ENCODE measurements at places on chromosomes 3 and 15.

DNA sequence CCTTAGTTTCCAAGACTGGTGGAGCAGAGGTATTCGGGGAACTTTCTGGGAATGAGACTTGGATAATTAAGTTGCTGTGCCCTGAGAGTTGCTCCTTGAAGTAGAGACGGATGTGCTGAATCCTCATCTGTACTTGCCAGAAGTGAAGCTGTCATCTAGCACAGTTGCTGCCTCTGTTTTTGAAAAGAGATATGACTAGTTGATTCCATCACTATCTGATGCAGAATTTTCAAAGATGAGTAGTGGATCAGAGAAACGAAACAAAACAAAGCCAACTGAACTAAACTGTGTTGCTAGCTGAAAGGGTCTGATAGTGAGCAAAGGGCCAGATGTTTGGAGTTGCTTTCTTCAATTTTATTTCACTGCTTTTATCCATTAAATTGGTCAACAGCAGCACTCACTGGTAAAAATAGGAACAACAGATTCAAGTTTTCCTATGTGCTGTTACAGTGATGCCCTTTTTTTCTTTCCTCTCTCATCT is 52.7 kb downstream of the MITF start:
- no peak for DNase-seq

GRCh38 chr3:73575953-73576352 is 48.8 kb downstream of the PDZRN3 start:
- DNase-seq: no peak

GRCh38 chr3:195746346-195746745 is 25.6 kb downstream of the MUC20 start:
- no peak for DNase-seq

DNA sequence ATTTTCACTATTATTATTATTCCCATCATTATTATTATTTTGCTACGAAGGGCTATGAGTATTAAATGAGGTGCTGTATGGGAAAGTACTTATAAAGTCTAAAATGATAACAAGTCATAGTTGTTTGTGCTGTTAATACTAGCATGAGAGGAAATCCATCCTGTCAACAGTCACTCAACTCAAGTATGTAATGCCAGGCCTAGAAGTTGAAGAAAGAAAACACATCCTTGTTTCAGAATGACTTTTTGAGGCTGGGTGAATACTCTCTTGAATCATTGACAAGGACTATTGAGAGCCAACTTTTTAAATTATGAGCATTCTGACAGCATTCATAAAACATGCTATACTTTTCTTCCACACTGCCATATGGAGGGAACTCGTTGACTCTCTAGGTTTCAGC is 60.9 kb upstream of the ATP13A5 start:
- no peak for DNase-seq

DNA sequence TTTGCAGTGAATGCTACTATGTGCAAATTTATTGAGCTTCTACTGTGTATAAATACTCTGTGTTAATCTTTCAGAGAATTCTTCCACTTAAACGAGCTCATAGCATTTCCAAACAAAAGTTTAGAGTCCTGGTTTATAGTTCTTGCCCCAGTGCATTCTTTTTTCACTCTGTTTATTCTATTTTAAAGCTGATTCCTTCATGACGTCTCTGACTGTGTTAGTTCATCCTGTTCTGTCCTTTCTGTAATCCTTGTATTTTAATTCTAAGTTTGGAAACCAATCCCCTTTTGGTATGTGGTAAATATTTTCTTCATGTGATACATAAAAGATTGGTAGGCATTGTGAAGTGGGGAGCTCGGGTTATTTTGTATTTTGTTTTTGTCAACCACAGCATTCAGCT is 18.7 kb downstream of the P2RY14 start:
- DNase-seq: no peak

GRCh38 chr15:41001524-41002214 is 48.4 kb downstream of the CHAC1 start:
- no peak for DNase-seq

GRCh38 chr3:21259896-21260295 is 491.1 kb downstream of the ZNF385D start:
- no peak for DNase-seq

DNA sequence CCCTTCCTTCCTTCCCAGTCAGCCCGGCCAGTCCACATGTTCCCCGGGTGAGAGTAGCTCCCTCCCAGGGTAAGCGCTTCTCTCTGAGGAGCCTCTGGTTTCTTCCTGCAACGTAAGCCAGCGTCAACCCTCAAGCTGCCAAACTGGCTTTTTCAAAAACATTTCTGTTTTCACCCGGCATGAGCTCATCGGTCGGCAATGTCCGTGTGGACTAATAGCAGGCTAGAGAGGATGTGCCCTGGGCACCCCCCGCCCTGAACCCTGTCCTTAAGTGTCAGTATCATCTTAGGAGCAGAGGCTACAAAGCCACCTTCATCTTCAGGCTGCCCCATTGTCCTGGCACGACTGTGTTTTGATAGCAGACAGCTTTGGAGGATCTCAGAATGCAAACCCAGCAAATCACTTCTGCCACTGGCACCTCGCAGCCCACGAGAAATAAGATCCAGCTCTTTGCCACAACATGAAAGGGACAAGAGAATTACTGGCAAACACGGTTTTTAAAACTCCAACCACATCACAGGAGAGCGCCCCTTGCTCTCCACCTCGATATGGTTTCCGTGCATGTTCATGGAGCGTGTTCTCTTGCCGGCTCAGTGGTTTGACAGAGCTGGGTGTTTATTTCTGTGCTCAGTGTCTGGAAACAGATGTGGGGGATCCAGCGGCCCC is 9.9 kb downstream of the ALDH1A3 start:
- DNase-seq: no peak

- DNase-seq: no peak
Observed at GRCh38 chr3:12934431-12934830, 93.1 kb upstream of the RPL32 start.

GRCh38 chr15:92385096-92385495 is 8.6 kb upstream of the ST8SIA2 start:
- no peak for DNase-seq

DNA sequence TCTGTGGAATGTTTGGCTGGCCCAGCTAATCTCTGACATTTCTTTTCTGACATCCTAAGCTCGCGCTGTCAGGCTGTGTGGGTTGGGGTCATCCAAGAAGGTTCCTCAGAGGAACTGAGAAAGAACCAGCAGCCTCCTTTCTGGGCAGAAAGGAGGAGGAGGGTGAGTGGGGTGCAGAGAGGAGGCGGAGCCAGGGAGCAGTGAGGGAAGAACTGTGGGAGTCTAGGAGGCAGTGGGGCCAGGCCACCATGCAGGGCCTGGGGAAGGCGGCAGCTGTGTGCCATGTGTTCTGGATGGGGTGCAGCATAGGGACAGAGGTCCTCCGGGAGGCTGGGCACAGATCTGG is 5.3 kb downstream of the SEMA7A start:
- DNase-seq: no peak

- DNase-seq: no peak
Observed at GRCh38 chr15:56251315-56252095, 7.8 kb upstream of the RFX7 start.

DNA sequence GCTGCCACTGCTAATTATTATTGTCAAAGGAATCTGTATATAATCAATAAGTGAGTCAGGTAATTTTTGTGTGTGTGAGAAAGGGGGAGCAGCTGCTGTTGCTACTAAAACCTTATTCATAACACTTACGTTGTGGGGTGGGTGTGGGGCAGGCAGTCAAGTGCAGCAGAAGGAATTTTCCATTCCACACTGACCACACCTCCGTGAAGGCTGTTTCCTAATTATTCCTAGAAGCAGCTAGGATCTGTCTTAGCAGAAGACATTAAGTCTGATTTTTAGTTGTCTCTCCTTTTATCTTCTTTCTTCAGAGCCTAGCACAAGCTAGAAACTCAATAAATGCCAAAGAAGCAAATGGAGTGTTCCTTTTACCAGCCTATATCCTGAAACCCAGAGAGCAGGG is 4.0 kb upstream of the U2SURP start:
- DNase-seq: no peak

- no peak for DNase-seq
Observed at GRCh38 chr15:82877825-82878224, 68.4 kb downstream of the WHAMM start.

DNA sequence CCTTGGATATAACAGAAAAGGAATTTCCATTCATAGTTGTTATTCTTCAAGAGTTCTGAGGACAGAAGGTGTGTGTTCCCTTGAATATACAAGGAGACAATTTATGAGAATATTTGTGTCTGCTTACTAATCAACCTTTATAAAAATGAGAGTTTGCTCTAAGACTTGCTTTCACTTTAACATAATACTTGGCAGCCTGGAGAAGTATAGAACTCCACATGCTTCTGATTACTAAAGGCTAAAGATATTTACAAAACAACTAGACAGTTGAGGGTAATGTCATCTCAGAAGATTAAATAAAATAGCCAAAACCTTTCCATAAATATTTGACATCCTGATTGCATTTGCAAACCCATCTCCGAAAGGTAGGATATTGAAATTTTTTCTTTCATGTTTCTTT is 727.1 kb upstream of the NAALADL2 start:
- DNase-seq: no peak

DNA sequence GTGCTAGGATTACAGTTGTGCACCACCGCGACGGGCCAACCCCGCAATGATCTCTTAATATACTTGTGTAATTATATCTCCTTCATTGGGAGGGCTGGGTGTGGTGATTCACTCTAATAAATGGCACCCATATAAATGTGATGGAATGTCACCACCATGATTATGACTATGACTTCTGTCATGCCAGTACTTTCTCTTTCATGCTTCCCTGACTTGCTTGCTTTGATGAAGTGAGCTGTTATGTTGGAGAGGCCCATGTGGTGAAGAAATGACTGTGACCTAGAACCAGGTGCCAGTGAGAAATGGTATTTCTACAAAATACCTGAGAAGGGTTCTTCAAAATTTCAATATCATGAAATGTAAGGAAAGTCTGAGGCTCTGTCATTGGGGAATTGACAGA is 24.4 kb upstream of the TP63 start:
- no peak for DNase-seq

DNA sequence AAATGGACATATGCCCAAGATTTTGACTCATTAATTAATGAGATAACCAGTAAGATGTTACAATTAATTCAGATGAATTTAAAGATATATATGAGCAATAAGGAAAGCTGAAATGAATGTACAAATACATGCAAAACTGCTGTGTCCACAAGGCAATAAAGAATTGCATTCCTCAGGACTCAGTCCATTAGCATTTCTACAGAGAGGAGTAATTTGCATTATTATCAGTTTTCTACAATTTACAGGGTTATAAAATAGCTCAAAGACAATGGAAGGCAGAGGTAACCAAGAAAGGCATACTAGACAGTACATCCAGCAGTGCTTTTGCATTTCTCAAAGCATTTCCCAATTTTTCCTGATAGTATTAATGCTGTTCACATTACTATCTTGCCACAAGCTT is 377.1 kb upstream of the GOLIM4 start:
- no peak for DNase-seq

DNA sequence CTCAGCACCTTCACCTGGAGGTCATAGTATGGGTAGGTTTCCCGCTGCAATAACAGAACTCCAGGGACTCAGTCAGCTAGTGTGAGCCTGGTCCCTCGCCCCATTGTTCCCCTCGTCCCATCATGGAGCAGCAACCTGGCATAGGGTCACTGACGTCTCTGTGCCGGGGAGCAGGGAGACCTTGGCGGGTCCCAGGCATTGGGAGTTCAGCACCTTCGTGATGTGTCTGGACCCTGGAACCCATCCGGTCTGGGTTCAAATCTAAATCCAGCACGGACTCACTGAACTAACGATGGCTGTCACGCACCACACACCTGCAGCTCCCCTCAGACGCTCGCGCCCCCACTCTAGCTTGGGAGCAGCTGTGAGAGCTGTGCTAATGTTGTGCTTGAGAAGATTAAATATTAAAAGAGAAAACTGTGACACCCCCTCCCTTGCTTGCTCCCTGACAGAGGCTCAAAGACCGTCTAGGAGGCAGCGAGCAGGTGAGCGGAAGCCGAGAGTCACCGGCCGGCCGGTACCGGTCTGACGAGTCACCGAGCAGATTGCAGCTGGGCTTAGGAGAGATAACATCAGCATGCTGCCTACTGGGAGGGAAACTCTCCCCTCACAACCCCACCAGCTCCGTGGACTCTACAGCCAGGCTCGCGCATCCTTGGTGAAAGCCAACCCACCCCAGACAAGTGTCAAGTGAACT is 742 bp downstream of the PLA2G4F start:
- DNase-seq: no peak

- DNase-seq: no peak
Observed at GRCh38 chr3:126036056-126036549, 47.8 kb downstream of the SLC41A3 start.

- no peak for DNase-seq
Observed at GRCh38 chr3:100348727-100349126, 14.2 kb downstream of the NIT2 start.

DNA sequence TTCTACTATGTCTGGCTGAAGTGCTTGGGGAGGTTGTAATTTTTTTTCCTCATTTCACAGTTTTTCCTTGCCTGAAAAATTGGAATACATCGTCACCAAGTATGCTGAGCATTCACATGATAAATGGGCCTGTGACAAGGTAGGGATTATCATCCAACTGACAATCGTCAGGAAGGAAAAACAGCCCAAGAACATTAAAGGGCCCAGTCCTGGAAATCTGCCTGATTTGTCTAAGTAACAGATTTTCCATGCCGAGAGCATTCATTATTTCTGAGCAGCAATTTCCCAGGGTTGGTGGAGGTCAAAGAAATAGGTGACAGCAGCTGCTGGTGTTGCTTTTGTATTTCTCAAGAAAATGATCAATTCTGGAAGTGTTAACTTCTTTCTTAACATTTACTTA is 226.0 kb upstream of the CHRM5 start:
- DNase-seq: no peak

DNA sequence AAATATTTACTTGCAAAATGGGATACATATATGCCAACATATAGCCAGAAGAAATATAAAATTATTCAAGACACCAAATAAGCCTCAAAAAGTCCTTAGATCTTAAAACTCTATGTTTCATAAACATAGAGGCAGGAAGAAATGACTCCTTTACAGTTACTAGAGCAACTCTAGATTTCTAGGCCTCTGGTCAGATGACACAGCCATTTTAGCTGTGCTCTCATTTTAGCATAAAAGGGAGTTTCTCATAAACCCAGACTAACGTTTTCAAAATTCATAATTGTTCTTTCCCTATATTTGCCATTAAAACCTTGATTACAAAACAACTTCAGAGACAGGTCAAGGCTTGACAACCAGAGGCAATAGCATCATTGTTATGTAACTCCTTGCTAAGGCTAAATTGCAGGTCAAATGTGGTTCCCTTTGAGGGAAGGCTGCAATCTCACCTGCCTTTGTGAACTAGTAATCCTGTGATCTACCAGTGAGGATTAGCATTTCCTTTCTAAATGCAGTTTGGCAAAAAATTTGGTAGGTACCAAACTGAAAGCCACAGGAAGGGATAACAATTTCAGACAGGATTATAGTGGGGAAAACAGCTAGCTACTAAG is 8.2 kb downstream of the THOC7 start:
- DNase-seq: no peak

- no peak for DNase-seq
Observed at GRCh38 chr3:88810455-88810854, 297.0 kb upstream of the EPHA3 start.
